Stomach (tissue), 19 donors: ENCODE measurements at places on chromosomes 11 and 22. TPM values are rescaled to one million over a fixed set of nuclear protein-coding genes. Genes with fewer than 3 reads are reported as not detected.

PIK3IP1 gene
- total RNA-seq = 3.5 TPM

KBTBD3 gene
- total RNA-seq = 12.1 TPM

FAT3 gene
- total RNA-seq = 42.0 TPM

FAM111B gene
- 1.4 TPM for total RNA-seq

OR5P2 gene
- total RNA-seq = not detected

CRYBA4 gene
- not detected for total RNA-seq

KRTAP5-1 gene
- not detected for total RNA-seq

CD248 gene
- 6.8 TPM for total RNA-seq

FAM227A gene
- 0.45 TPM for total RNA-seq

B3GAT1 gene
- not detected for total RNA-seq

GDPD4 gene
- total RNA-seq = not detected

KRTAP5-2 gene
- not detected for total RNA-seq

NRXN2 gene
- total RNA-seq = not detected

RFPL1 gene
- total RNA-seq = not detected

TREH gene
- not detected for total RNA-seq

ZNF215 gene
- 2.4 TPM for total RNA-seq

MYBPC3 gene
- total RNA-seq = 0.72 TPM

OR10A2 gene
- not detected for total RNA-seq

KCNA4 gene
- 0.58 TPM for total RNA-seq

WDR74 gene
- 57.6 TPM for total RNA-seq

SYT12 gene
- total RNA-seq = not detected

SLC17A6 gene
- total RNA-seq = not detected

TRIM49 gene
- total RNA-seq = not detected

HBE1 gene
- not detected for total RNA-seq

MMP13 gene
- not detected for total RNA-seq

FOSL1 gene
- total RNA-seq = not detected

SAA4 gene
- not detected for total RNA-seq

CADM1 gene
- 0.58 TPM for total RNA-seq

MAPK8IP1 gene
- 5.4 TPM for total RNA-seq

OR2AG2 gene
- total RNA-seq = not detected

KCNE3 gene
- total RNA-seq = 4.3 TPM

HTR3B gene
- total RNA-seq = not detected

SYT13 gene
- total RNA-seq = 1.3 TPM

WBP2NL gene
- not detected for total RNA-seq

A4GALT gene
- 14.3 TPM for total RNA-seq

EMID1 gene
- total RNA-seq = 3.2 TPM

CARD18 gene
- not detected for total RNA-seq

CSF2RB gene
- 11.9 TPM for total RNA-seq

GAL3ST3 gene
- total RNA-seq = not detected

PLA2G3 gene
- not detected for total RNA-seq

TTC12 gene
- 34.6 TPM for total RNA-seq

SLC1A2 gene
- total RNA-seq = 13.4 TPM

DYNC2H1 gene
- 63.7 TPM for total RNA-seq

MRGPRX3 gene
- not detected for total RNA-seq

LRRC56 gene
- 2.2 TPM for total RNA-seq

HBG2 gene
- total RNA-seq = not detected
